ENCODE measurements at places on chromosomes 6 and 20.
A peak's percentile ranks its signal among the peaks of the same experiment; 100 is the strongest.

DNA sequence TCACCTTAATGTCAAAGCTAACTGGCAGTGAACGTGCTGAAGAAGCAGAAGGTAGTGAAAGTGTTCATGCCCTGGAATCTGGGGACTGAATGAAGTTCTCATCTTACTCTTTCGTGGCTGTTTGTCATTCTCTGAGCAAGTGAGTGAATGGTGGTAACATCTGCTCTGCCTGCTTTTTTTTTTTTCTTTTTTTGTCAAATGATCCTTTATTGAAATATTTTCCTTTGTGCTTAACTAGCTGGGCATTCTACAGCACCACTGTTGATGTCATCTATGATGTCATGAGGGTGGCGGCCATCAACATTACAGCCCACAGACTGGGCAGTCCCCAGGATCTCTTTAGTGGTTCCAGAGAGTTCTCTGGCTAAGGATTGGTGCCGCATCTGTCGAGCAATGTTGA, 65.2 kb downstream of the RIN2 start:
- DNase-seq: no peak

DNA sequence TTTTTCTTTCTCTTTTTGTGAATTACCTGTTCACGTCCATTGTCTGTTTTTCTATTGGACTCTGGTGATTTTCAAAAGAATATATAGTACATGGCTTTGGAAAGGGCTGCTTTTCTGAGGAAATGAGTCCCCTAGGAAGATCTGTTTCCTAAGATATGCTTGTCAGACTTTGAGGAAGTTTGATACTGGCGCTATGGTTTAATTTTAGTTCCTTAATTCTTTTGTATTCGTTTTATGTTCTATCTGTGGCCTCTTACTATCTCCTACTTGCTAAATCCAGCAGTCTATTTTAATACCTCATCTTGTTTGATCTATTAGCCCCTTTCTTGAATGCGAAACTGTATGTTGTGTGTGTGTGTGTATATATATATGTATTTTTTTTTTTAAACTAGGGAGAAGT, 101.9 kb downstream of the LIN28B start:
- no peak for DNase-seq

GRCh38 chr6:73169111-73169510, 56.2 kb downstream of the KHDC1L start:
- no peak for DNase-seq

DNA sequence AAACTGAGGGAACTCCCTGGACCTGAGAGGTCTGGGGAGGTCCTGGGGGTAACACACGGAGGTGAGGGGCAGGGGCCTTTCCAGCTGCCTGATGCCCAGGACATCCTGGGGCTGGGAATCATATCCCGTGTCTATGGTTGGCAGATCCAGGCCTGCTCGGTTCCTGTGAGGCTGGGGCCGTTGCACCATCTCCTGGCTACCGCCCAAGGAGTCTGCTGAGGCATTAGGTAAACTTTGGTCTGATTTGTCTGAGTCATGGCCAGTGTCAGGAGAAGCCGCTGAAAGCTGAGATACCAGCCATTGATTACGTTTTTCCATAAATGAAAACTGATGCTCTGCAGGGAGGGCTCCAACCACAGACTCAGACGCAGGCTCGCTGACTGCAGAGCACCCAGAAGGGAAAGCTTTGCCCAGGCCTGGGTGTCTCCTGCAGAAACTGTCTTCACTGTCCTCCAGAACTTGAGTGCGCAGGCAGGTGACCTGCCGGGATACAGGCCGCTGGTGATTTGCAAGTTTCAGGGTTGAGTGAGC, 14.2 kb downstream of the TRAF3IP2 start:
- no peak for DNase-seq

- no peak for DNase-seq
These were observed 72.7 kb downstream of the HDDC2 start for GRCh38 chr6:125228981-125229479.

DNA sequence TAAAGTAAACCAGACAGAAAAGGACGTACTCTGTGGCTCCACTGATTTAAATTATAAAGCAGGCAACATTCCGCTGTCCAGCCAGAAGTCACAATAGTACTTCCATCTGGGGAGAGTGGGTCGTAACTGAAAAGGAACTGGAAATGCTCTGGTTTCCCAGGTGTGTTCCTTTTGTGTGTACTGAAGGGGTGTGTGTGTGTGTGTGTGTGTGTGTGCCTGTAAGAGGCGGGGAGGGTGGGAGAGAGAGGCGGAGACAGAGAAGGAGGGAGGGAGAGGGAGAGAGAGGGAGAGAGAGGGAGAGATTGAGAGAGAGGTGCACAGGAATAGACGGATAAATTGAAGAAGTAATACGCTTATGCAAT, 178.4 kb upstream of the ZNF184 start:
- DNase-seq: no peak

GRCh38 chr6:56528412-56528841, 114.3 kb downstream of the DST start:
- no peak for DNase-seq

- DNase-seq: no peak
These were observed 3.1 kb upstream of the NKX2-2 start for GRCh38 chr20:21516861-21517565.

GRCh38 chr6:4885341-4885933, 109.2 kb downstream of the CDYL start:
- no peak for DNase-seq

- no peak for DNase-seq
These were observed 72.1 kb downstream of the LYRM4 start for GRCh38 chr6:5188646-5189045.

DNA sequence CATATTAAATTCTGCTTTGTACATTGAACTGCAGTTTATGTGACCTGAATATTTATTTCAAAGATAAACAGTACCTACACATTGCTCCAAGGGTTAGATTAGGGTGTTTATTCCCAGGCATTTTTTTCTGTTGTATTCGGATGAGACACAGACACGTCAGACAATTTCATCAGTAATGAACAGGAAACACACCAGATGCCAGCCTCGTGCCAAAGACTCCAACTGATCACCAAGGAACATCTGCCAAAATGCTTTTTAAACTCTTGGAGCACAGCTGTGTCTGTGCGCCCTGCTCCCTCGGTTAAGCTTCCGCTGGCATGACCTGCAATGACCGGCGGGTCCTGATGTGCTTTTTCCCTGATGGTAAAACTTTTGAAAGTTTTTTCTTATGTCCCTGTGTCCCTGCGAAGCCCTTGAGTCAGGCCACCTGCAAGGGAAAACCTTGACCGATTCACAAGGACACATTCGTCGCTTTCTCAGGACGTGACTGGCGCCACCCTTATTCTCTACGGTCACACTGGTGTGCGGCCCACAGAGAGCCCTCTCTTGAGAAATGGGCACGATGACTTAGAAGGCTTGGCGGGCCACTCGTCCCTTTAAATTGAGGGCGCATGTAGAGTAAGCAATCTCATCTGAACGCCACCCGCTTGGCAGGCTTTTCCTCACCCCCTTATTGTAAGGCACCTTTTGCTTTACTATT, 173.9 kb downstream of the QKI start:
- no peak for DNase-seq

GRCh38 chr6:113823916-113824315, 33.2 kb upstream of the MARCKS start:
- peak; percentile 65 for DNase-seq

DNA sequence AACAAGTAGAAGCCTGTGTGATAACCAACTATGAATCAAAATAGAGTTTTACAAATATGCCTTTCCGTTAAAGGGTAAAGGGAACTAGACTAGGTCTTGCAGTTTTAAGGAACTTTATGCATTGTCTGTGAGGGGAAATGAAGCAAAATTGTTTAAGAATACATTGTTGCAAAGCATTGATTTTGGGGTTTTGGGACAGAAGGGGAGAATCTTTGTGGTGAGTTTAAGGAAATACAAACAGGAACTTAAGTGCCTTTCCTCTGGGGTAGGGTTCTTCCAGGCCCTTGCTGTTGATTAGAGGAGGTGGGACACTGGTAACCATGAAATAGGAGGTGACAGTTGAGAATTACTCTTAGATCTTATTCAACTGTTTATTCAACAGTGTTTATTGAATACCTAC, 4.7 kb downstream of the MAPK14 start:
- peak; percentile 59 for DNase-seq

All from pons (tissue), 1 donor.